ENCODE measurements at places on chromosomes 5 and 9. TPM values are rescaled to one million over a fixed set of nuclear protein-coding genes. Genes with fewer than 3 reads are reported as not detected.

SLC23A1 gene
- not detected for total RNA-seq

SSBP2 gene
- total RNA-seq = 102 TPM

DDX4 gene
- not detected for total RNA-seq

OTULINL gene
- 4.4 TPM for total RNA-seq

SMIM33 gene
- not detected for total RNA-seq

DMRT3 gene
- total RNA-seq = not detected

RETREG1 gene
- 160 TPM for total RNA-seq

PCDHA11 gene
- 0.51 TPM for total RNA-seq

PRLR gene
- total RNA-seq = 2.4 TPM

FABP6 gene
- total RNA-seq = not detected

NUTM2G gene
- total RNA-seq = not detected

SPINK4 gene
- total RNA-seq = not detected

PAEP gene
- not detected for total RNA-seq

RMRP gene
- 2,887 TPM for total RNA-seq

All from tongue (tissue), 3 donors.